Natural killer cell (primary cell): ENCODE measurements at places on chromosomes 7 and 10. TPM values are rescaled to one million over a fixed set of nuclear protein-coding genes. Genes with fewer than 3 reads are reported as not detected.
A peak's percentile ranks its signal among the peaks of the same experiment; 100 is the strongest.

NEURL1 gene
- total RNA-seq = 0.95 TPM

PRF1 gene
- 1,641 TPM for total RNA-seq

TDRD1 gene
- 0.09 TPM for total RNA-seq

CALN1 gene
- total RNA-seq = 0.18 TPM

DNAJB9 gene
- 44.5 TPM for total RNA-seq

NUPR2 gene
- not detected for total RNA-seq

PDZD8 gene
- total RNA-seq = 64.3 TPM

DNA sequence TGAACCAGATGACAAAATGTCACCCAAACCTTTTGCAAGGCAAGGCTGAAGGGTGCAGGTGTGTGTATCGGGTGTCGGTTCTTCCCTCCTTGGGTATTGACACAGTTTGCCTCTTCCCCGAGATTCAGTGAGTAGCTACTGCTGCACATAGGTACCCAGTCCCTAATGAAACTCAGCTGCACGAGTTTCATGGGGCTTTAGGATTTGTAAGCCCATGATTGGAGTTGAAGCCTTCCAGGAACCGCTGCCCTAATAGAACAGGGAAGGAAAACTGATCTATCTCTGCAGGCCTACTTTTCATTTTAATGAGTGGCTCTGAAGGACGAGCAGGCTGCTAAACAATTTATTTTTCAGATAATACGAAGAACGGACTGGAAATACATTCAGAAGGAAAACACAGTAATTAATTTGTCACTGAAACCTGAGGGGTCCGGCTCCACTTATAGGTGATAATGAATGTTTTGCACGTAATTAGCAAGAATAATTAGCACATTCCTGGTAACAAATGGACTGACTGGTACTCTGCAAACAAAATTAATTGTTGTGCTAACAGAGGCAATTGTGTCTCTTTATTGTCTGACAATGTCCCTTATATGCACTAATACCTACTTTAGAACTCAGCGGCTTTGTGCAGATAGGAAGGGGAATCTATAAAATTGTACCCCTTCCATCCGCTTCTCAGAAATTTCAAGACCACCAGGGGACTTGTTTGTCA lies 49.6 kb upstream of the FZD8 start:
- DNase-seq = no peak
- no peaks in the 10 kb centered on the region for H3K27me3 ChIP-seq
- no peaks in the 10 kb centered on the region for H3K36me3 ChIP-seq
- H3K27ac ChIP-seq = no peak overlapping the region
- no peak overlapping the region for H3K4me3 ChIP-seq

DNA sequence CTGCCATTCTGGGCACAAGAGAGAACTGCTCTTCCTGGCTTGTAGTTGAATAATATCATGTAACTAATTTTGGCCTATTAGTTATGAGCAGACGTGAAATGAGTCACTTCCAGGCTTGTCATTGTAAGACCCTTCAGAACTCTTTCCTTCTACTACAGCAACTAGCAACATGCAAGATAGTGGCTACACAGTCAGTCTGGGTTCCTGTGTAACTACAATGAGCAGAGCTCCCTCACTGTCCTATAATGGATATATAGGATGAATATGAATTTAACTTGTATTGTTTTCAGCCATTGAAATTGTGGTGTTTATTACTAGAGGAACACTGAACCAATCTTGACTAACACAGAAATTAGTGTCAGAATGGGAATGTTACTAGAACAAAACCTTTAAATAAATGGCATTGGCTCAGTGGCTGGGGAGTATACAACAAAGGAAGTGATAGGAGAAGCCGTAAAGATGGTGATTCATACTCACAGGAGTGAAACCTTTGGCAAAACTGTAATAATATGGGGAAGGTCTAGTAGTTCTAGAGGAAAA lies 2.9 kb upstream of the MTPN start:
- peak overlapping the region; percentile 1 for H3K4me3 ChIP-seq
- peak overlapping the region; percentile 81 for H3K27ac ChIP-seq
- H3K36me3 ChIP-seq = no peaks in the 10 kb centered on the region
- no peaks in the 10 kb centered on the region for H3K27me3 ChIP-seq

DNA sequence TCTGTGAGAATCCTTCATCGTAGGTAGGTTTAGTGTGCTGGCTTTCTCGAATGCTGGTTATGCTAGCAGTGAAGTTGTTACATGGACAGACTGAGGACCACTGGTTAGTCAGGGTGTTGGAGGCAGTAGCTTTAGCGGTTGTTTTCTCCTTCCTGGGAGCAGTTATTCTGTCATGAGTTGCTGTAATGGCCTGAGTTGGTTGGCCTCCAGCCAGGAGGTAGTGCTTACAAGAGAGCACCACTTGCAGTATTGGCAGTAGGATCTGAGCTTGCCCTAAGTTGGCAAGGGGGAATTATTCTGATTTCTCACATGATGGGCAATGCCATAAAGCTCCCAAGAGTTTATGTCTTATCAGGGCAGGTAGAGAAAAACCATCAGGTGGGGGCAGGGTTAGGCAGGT lies 58.0 kb downstream of the IPMK start:
- H3K4me1 ChIP-seq = no peaks in the 10 kb centered on the region
- no peak overlapping the region for H3K27ac ChIP-seq
- no peaks in the 10 kb centered on the region for H3K27me3 ChIP-seq
- H3K4me3 ChIP-seq = no peak overlapping the region
- no peak for DNase-seq

DNA sequence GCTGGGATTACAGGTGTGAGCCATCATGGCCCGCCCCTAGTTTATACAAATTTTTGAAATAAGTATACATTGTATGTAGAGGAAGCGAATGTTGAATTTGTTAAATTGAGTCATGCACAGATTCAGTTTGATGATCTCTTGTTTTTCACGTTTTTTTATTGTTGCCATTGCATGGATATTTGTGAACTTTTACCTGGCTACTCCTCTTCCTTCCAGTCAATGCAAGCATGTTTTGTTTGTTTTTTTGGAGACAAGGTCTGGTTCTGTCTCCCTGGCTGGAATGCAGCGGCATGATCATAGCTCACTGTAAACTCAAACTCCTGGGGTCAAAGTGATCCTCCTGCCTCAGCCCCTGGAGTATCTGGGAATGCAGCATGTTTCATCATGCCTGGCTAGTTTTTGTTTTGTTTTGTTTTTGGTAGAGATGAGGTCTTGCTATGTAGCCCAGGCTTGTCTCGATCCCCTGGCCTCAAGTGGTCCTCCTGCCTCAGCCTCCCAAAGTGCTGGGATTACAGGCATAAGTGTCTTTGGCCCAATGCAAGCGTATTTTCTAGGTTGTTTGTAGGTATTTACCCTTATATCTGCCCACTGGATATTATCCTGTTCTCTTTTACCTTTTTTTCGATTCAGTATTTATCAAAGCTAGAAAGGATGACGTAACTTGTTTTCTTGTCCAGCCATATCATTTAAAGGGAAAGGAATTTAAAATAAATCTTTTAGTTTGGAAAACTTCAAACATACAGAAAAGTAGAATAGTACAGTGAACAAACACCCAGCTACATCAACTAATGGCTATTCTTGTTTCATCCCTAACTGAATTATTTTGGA lies 11.0 kb downstream of the LCOR start:
- peaks cover 7% of the 10 kb centered on the region for H3K4me1 ChIP-seq
- no peaks in the 10 kb centered on the region for H3K27me3 ChIP-seq
- no peak overlapping the region for H3K27ac ChIP-seq
- H3K4me3 ChIP-seq = no peak overlapping the region

DNA sequence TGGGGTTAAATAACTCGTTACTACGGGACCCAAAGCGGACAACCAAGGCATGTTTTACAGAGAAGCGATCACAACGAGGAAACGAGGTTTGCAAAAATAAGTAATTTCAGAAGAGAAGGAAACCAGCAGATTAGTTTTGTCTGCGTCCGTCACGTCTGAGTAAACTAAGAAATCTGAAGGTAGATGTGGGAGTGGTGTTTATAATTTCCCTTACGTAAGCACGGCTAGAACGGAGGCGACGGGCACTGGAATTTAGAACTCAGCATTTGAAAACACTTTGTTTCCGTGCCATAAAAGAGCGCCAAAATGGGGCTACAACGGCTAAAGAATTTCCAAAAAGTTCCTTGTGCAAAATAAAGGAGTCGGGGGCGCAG lies 718 bp upstream of the UMAD1 start:
- peak overlapping the region; percentile 90 for H3K27ac ChIP-seq
- H3K4me1 ChIP-seq = peaks cover 11% of the 10 kb centered on the region
- no peaks in the 10 kb centered on the region for H3K27me3 ChIP-seq
- H3K36me3 ChIP-seq = peaks cover 12% of the 10 kb centered on the region
- peak overlapping the region; percentile 77 for H3K4me3 ChIP-seq

- peaks cover 44% of the 10 kb centered on the region for H3K36me3 ChIP-seq
- no peak overlapping the region for H3K4me3 ChIP-seq
- no peak for DNase-seq
- H3K27me3 ChIP-seq = no peaks in the 10 kb centered on the region
- H3K27ac ChIP-seq = no peak overlapping the region
These were observed 52.9 kb downstream of the AOAH start for GRCh38 chr7:36671432-36671829.

GRCh38 chr7:22601003-22601402 lies 101.0 kb upstream of the STEAP1B start:
- H3K36me3 ChIP-seq = no peaks in the 10 kb centered on the region
- no peak overlapping the region for H3K27ac ChIP-seq
- no peaks in the 10 kb centered on the region for H3K27me3 ChIP-seq
- H3K4me3 ChIP-seq = no peak overlapping the region
- no peaks in the 10 kb centered on the region for H3K4me1 ChIP-seq

DNA sequence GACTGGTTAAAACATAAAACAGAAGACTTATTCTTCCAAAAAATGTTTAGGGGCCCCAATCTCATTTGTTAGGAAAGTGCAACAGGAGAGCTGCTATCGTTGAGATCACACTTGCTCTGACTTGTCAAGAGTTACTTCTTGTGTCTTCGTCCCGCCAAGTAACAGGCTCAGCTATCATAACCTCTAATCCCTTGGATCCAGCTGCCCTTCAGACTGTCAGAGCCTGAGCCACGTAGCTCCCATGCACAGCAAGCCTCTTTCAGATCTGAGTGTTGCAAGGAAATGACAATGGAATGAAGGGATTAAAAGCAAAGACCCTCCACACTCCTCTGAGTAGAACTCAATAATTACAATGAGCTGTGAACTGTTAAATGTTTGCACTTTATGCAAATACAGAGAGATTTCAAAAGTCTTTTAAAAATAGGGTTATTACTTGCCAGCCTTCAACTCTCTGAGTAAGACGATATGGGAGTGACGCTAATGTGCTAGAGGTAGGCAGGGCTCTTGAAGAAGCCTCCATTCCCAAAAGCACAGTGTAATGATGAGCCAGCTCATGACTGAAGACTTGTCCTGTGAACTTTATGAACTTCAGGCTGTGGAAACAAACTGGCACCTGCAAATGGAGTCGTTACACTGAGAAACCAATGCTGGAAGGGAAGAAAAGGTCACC lies 28.4 kb upstream of the CDK13 start:
- no peak overlapping the region for H3K4me3 ChIP-seq
- no peaks in the 10 kb centered on the region for H3K27me3 ChIP-seq
- no peak overlapping the region for H3K27ac ChIP-seq
- DNase-seq = no peak
- no peaks in the 10 kb centered on the region for H3K36me3 ChIP-seq
- H3K4me1 ChIP-seq = no peaks in the 10 kb centered on the region

DNA sequence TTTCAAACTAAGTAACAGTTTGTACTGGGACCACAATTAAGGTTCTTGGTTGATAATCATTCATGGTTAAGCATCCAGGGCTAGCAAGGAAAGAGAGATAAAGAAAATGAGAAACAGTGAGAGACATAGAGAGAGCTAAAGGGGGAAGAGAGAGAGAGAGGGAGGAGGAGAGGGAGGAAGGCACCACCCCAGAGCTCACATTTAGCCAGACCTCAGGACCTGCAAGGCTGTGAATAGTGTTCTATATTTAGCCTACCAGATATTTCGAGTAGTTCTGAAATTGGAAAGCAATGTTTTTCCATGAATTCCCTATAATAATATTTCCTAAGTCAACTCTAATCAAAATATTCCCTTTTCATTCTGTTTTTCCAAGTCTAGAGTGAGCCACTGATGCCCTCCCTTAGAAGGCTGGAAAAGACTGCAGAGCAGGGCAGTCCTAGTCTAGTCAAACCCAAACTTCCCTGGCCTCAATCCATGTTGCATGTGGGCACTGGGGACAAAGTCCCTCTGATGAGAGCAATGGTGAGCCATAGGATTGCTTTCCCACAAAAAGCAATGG lies 119.4 kb upstream of the INHBA start:
- H3K27me3 ChIP-seq = no peaks in the 10 kb centered on the region
- H3K4me1 ChIP-seq = peaks cover 2% of the 10 kb centered on the region
- no peaks in the 10 kb centered on the region for H3K36me3 ChIP-seq
- no peak overlapping the region for H3K27ac ChIP-seq

DNA sequence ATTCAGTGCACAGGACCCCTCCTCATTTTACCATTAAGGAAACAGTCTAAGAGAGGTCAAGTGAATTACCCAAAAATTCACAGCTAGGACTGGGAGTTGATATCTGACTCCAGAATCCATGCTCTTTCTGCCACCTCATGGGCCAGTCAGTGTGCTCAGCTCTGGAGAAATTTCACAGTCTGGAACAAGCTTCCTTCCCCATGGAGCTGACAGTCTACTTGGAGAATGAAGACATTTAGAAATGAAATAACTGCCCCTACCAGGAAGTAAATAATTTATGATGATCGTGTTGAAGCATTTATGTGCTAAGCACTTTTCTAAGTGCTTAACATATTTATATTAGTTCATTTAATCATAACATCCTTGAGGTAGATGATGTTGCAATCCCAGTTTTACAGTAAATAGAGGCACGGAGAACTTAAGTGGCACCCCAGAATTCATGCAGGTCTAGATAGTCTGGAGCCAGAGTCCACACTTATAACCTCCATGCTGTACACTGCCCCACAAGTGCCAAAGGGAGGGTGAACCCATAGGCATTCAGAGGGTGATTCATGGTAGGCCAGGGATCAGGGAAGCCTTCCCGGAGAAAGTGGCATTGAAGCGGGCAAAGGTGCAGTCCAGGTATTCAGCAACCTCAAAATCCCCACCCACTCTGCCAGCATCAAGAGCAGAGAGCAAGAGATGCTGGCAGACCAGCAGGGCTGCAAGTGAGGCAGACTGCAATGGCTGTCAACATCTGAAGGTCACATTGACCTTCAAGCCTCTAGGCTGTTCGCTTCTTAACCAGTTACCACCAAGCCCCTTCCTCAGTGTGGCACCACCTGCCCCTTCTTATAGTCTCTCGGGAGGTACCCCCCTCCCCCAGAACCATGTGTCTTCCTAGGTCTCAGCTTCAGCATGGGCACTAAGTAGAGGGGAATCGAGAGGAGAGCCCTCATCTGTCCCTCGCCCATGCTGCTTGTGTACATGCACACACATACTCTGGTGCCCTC lies 38.4 kb upstream of the LRRC4 start:
- peaks cover 4% of the 10 kb centered on the region for H3K4me1 ChIP-seq
- no peak overlapping the region for H3K27ac ChIP-seq
- no peak overlapping the region for H3K4me3 ChIP-seq
- H3K36me3 ChIP-seq = peaks cover 4% of the 10 kb centered on the region
- H3K27me3 ChIP-seq = no peaks in the 10 kb centered on the region

- DNase-seq = no peak
- no peak overlapping the region for H3K4me3 ChIP-seq
- H3K27me3 ChIP-seq = no peaks in the 10 kb centered on the region
- H3K27ac ChIP-seq = no peak overlapping the region
- H3K4me1 ChIP-seq = no peaks in the 10 kb centered on the region
These were observed 188.5 kb upstream of the AGR3 start for GRCh38 chr7:17070231-17070708.

- no peak overlapping the region for H3K27ac ChIP-seq
- no peak overlapping the region for H3K4me3 ChIP-seq
- no peak for DNase-seq
- H3K36me3 ChIP-seq = no peaks in the 10 kb centered on the region
- H3K4me1 ChIP-seq = no peaks in the 10 kb centered on the region
- no peaks in the 10 kb centered on the region for H3K27me3 ChIP-seq
These were observed 71.2 kb upstream of the TRIM24 start for GRCh38 chr7:138388673-138389491.

- no peak overlapping the region for H3K4me3 ChIP-seq
- peaks cover 7% of the 10 kb centered on the region for H3K4me1 ChIP-seq
- DNase-seq = no peak
- peaks cover 2% of the 10 kb centered on the region for H3K27me3 ChIP-seq
These were observed 249.7 kb downstream of the CREB5 start for GRCh38 chr7:28661826-28662595.
